GM18507 (cell line): ENCODE measurements at places on chromosomes 1 and 21.

DNA sequence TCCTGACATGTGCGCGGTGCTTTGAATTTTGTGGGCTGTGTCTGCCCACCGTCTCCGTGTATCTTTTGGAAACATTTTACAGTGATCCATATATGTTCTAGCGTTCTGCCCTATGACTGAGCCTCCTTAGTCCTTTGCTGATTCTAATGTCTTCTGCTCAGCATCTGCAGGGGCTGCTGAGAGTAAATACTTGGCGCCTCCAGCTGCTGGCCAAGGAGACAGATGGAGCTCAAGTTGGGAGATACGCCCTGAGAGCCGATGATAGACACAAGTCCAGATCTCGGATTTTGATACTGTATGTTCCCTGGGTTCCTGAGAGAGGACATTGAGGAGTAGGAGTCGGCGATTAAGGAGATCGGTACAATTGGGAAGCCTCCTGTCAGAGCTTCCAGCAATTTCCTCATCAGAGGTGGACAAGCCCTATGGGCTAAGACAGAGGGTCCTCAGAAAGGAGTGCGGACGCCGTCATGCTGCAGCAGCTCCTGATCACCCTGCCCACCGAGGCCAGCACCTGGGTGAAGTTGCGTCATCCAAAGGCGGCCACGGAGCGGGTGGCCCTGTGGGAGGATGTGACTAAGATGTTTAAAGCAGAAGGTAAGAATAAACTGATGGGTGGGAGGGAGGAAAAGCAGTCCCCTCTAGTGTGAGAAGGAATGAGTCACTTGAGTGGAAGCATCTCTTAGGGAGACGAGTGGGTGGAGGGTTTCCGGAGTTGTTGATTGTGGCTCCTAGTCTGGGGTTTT, 390 bp downstream of the ZFP69B start:
- peak; percentile 26 for DNase-seq

DNA sequence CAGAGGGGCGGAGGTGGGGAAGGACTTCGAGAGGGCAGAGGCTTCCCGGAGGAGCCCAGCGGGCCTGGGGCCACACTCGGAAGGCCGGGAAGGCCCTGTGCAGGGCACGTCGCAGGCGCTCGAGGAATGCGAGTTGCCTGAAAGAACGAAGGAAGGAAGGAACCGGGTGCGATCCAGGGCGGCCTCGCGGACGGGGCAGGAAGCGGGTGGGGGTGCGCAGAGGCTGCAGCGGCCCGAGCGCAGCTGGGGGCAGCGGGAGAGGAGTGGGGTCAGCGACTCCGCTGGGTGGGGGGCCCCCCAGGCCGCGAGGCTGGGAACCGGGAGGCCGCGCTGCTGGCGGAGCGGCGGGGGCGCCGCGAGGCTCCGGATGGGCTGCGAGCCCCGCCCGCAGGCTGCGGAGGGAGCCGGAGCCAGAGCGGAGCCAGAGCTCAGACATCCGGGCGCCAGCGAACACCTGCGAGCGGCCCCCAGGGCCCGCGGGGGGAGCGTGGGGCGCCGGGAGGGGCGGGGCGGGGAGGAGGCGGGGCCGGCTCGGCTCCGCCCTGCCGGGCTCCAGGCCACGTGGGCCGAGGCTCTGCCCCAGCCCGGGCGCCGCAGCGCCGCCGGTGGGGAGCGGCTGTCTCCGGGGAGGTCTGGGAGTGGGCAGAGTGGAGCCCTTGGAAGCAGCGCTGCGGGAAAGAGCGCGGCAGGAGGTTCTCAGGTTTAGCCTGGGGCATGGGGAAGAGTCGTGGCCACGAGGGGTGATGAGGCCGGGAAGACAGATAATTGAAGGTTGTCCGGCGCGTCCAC, 4.6 kb downstream of the ID3 start:
- peak; percentile 78 for DNase-seq

DNA sequence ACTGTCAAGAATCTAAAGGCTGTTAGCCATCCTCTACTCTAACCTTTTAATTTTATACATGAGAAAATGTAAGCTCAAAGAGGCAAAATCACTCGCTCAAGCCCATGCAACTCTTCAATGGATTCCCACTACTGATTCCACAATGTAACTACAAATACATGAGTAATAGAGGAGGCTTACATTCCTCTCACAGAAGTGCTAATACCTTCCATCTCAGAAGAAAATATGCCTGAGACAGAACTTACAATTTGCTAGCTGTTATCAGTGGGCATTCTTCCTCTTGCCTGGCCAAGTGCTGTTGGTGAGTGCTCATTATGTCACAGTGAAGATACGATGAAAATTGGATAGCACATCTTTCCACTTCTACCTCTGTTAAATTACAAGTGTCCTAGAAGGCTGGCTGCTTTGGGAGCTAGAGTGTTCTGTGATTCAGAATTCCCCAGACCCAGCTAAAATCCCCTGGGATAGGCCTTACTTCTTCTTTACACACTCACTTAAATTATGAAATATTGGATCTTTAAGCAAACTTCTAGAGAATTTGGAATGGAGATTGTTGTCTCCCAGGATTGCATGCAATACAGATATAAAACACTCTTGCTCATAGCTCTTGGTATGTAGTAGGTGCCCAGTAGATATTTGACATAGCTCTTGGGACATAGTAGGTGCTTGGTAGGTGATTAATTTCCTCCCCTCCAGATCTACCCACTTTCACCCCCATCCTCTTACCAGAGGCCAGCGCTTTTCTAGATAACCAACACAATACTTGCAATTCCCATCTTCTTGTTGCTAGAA, 24.1 kb downstream of the BCL9 start:
- no peak for DNase-seq

DNA sequence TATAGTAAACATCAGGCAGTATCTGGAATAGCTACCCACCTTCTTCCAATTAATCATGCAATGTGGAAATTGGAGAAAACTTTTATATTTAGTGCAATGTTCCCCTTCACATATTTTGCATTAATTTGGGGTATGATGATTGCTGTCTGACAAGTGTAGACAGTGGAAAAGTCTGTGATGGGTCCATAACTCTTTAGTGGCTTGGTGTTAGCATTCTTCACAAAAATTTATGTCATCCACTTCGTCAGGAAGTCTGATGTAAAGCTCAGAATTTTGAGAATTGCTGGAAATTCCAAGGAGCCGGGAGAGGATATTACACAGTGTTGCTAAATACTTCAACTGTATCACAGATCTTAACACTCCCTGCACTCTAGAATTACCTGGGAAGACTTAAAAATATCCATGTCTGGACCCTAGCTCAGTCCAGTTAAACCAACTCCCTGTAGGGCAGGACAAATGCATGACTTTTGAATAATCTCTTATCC, 549.7 kb upstream of the PLXNA2 start:
- DNase-seq, result no peak

DNA sequence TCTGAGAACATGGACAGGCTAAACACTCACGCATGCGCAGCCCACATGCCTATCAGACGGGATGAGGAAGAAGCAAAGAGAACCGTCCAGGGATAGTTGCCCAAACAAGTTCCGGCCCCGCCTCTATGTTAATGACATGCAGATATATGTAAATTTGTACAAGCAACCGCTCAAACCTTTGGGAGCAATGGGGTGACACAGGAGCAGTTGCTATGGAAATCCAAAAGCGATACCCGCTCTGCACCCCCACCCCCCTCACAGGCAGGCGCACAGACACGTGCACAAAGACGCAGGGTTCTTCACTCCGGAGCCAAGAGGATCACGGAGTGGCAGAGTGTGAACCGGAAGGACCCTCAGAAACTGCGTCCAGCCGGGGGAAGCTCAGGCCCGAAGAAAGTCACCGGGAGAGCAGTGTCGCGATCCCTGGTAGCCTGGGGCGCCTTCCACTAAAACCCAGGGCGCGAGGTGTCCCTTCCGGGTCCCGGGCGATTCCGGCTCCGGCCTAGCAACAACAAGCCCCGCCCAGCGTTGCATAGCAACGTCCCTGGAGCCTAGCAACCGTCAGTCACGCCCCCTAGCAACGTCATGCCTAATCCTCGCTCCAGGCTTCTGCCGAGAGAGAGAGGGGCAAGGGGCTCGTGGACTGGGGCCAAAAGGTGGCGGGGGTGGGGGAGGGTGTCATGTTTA, 24.1 kb upstream of the ADGRB2 start:
- peak; percentile 94 for DNase-seq

- DNase-seq, result no peak
These were observed 3.2 kb upstream of the QSOX1 start for GRCh38 chr1:180151508-180151907.

DNA sequence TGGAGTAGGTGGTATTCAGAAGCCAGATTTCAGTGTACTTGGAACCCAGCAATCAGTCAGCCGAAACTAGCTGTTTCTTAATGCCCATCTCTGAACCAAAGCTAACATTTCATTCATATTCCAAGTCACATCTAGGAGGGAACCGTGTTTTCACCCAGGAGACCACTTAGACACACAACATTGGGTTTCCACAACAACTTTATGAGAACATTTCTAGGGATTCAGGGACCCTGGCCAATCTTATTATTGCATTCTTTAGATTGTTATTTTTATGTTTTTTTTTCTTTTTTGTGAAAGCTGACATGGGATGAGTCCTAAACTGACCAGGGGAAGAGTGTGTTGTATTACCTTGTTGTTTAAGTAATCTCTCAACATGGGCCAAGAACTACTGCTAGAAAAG, 72.5 kb upstream of the KIAA0040 start:
- no peak for DNase-seq

DNA sequence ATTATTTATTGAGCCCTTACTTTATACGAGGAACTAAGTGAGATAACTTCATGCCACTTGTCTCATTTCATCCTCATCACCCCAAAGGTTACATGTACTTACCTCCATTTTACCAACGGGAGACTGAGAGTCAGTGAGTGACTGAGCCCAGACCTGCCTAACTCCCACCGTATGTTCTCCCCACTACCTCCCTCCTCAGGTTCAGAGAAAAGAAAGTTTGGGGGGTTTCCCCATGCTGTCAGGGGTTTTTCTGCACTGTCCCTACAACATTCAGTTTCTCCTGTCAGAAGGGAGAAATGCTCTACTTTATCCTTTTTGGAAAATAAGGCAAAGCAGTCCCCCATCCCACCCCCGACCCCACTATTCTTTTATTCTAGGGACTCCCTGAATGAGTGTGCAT, 32.9 kb downstream of the FAM78B start:
- no peak for DNase-seq

DNA sequence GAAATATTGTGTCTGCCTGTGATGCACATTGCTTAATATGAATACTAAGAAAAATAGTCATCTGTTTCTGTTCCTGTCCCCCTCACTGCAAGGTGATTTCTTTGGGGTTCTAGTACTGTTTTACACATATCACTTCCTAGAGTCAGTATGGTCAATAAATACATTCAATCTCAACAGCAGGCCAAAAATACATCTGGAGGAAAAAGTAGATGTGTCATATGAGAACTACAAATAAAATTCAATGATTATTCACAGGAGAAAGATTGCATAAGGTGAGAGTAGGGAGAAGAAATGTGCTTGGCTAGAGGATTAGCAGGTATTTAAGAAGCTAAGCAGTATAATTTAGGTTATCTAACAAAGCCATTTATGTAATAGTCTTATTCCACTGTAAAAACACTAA, 45.3 kb upstream of the SAMSN1 start:
- no peak for DNase-seq

DNA sequence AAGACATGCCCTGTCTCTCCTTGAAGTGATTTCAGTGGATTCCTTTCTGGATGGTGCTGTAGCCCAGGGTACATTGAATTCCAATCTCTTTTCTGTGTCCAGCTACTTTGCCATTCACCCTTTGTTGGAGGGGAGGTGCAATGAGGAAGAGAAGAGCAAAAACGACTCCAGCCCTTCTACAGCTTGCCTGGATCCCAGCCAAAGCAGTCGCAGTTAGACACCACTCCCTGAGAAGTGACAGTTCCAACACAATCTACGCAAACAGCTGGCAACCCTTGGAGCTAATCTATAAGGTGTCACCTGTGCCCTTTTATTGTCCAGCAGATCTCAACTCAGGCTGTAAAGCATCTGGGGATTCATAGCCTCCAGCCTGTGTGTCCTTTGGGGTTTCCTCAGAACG, 4.6 kb downstream of the CD244 start:
- DNase-seq, result no peak

- DNase-seq, result no peak
These were observed 209.5 kb downstream of the RPS6KC1 start for GRCh38 chr1:213260311-213261075.

DNA sequence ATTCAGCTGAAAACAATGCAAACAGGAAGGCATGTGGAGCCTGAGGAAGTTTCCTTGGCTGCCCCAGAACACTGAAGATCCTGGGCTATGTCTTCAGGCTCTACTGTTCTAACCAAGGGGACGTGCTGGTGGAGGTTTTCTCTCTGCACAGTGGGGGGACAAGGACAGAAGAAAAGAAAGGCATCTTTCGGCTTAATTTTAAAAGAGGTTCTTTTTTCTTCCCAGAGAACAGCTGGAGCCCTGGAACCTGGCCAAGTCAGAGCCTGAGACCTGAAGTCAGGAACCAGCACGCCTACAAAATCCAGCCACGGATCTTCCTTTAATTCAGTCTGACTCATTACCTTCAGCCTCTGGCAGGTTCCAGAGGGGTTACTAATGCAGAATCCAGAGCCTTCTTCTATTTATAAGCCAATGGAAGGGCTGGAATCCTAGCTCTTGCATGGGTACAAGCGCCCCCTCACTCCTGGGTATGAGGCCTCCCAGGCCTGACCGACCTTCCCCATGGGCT, 19.8 kb downstream of the CTNNBIP1 start:
- no peak for DNase-seq

DNA sequence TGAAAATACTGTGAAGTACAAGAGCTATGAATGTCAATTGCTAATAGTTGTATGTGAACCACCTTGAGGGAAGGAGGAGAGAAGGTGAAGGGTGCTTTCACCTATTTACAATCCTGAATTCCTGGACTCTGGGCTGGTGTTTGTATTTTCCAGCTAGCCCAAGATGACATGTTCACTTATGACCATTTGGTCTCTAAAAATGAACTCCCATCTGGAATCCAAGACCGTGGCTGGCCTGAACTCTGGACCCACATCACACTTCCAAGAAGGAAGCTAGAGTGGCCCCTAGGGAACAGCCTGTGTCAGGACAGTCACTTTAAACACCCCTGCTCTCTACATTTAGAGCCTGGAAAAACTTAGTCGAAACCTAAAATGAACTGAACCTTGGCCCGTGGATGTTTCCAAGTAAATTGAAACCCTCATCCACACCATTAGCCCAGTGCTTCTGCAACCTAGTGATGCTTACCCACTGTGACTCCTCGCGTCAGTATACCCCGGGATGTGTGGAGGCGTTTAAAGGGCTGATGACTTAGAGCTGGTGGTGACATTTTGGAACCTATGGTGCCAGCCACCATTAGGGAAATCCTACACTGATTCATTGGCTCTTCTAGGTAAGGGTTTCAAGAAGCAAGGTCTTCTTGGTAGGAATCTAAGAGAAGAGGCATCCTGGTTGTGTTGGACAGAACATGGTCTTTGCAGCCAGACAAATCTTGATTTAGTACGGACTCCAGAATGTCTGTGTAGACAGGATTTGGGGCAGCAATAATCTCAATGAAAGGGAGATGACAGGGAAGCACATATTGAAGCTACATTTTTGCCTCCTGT, 171.5 kb upstream of the IRF2BP2 start:
- DNase-seq, result no peak
